ENCODE measurements at places on chromosomes 16 and 17.
A peak's percentile ranks its signal among the peaks of the same experiment; 100 is the strongest.

DNA sequence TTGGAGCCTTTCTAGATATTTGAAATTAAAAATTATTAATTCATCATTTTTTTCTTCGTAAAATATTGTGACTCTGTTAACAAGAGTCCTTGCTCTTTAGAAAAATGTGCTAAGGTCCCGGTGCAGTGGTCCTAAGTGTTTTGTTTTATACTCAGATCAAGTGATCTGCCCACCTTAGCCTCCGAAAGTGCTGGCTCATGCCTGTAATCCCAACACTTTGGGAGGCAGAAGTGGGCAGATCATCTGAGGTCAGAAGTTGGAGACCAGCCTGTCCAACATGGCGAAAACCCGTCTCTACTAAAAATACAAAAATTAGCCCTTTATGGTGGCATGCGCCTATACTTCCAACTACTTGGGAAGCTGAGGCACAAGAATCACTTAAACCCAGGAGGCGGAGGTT, 82.6 kb upstream of the LGALS9 start:
- ATAC-seq, result no peak

GRCh38 chr17:77523540-77523939, 382.8 kb downstream of the SEC14L1 start:
- no peak for ATAC-seq

- ATAC-seq, result no peak
Measured at GRCh38 chr16:11972128-11972527, 4.4 kb upstream of the SNX29 start.

- ATAC-seq, result no peak
Measured at GRCh38 chr16:84178892-84179611, 7.8 kb downstream of the TAF1C start.

DNA sequence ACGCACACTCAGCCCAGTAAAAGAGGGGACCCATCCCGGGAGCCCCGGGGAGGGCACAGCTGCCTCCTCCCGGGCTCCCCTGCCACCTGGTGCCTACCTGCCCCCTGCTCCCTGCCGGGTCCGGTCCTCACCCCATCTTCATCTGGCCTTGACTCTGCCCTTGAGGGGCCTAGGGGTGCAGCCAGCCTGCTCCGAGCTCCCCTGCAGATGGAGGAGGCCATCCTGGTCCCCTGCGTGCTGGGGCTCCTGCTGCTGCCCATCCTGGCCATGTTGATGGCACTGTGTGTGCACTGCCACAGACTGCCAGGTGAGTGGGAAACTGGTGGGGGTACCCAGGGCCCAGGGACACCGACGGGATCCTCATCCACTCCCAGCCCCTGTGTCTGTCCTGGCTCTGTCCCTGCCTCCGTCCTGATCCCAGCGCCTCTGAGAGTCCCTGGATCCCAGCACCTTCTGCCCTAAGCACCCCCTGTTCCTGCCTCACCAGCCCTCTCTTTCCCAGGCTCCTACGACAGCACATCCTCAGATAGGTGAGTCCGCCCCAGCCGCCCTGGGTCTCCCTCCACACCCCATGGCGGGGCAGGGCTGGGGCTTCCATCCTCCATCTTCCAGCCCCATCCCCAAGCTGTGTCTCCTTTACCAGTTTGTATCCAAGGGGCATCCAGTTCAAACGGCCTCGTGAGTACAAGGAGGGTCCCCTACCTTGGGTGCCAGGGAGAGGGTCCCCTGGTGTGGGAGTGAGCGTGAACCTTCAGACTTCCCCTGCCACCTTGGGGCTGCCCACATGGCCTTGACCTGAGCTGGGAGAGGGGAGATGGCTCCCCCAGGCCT, 574 bp downstream of the LAT start:
- ATAC-seq, result no peak

GRCh38 chr16:87541147-87541871, 48.5 kb upstream of the ZCCHC14 start:
- no peak for ATAC-seq

DNA sequence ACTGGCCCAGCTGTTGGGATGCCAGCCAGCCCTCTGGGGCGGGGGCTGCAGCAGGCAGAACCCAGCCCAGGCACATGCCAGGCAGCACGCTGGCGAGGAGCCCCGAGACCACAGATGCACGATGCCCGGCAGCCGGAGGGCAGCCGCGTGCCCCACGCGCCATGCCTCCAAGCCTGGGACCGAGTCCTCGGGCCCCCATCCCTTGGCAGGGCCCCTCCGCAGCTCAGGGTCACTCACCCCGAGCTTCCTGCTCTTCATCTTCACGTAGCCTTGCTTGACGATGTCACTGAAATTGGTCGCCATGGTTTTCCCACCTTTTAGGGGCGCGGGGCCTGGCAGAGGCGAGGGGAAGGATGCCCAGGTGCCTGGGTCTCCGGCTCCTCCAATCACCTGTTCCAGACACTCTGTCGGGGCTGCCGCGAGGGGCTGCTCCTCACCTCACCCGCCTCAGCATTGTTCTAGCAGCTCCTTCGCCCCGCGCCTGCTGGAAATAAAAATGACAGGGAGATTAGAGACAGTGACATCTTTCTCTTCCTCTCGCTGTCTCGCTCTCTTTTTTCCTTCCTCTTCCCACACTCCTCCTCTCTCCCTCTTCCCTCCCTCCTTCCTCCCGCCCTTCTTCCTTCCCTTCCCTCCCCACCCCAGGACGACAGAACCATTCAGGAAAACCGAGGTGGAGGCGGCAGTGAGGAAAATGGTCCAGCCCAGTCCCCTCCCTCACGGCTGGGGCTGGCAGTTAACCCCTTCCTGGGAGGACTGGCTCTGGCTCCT, 6.9 kb downstream of the DOK4 start:
- ATAC-seq, result peak; percentile 63

GRCh38 chr16:89965447-89966225, 17.1 kb downstream of the DEF8 start:
- no peak for ATAC-seq

DNA sequence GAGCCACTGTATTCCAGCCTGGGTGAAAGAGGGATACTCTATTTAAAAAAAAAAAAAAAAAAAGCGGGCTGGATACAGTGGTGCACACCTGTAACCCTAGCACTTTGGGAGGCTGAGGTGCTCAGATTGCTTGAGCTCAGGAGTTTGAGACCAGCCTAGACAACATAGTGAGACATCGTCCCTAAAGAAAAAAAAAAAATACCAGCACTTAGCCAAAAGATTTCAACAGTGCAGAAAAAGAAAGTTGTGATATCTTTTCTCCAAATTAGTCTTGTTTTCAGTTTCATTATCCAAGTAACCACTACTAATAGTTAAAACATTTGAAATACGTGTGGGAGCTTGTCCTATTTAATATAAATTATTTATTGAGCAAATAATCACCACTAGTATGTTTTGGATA, 48.7 kb downstream of the TENT4B start:
- no peak for ATAC-seq

DNA sequence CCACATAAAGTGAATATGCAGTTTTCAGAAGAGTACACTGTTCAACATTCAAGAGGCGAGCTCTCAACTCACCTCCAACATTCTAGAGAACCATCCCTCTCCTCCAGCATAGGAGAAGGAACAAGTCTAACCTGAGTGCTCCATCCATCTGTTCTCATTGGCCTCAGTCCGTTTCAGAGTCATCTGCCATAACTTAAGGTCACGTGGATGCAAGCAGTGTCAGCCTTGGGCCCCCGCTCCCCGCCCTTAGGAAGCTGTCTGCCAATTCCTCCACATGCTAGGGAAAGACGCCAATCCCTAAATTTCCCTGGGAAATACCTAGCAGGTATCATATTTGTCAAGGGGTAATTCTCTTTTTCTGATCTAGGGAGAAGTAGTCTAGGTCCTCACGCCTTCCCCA, 21.4 kb downstream of the MARVELD3 start:
- no peak for ATAC-seq

- ATAC-seq, result peak; percentile 71
Measured at GRCh38 chr17:42276609-42277341, 584 bp upstream of the STAT5B start.

- no peak for ATAC-seq
Measured at GRCh38 chr16:72191551-72191950, 19.6 kb upstream of the PMFBP1 start.

DNA sequence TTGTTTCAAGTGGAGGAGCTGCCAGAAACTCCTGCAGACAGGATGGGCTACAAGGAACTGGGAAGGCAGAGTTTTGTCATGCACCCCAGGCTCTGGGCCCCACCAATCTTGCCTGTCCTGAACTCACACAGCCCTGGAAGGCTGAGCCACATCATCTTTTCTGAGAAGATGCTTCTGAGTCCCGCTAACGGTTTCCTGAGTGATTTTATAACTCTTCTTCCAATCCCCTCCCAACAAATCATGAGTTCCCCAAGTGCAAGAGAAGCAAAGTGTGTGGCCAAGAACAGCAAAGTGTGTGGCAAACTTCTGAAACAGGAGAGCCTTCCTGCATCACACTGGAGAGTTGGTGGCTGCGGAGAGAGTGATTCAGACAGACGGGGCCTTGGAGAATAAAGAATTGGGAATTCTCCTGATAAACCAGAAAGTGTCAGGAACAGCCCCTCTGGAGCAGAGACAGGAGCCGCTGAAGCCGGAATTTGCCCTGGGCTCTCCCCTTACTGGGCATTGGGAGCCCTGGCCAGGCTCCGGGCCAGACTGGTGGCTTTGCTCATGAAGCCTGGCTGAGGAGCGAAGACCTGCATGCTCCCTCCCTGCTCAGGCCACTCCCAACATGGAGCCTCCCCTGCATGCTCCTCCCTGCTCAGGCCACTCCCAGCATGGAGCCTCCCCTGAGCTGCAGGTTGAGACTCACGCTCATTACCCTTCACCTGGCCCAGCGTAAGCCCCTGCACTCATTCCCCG, 47.2 kb downstream of the PITPNM3 start:
- ATAC-seq, result no peak

GRCh38 chr16:75087375-75087979, 29.1 kb downstream of the LDHD start:
- peak; percentile 66 for ATAC-seq

DNA sequence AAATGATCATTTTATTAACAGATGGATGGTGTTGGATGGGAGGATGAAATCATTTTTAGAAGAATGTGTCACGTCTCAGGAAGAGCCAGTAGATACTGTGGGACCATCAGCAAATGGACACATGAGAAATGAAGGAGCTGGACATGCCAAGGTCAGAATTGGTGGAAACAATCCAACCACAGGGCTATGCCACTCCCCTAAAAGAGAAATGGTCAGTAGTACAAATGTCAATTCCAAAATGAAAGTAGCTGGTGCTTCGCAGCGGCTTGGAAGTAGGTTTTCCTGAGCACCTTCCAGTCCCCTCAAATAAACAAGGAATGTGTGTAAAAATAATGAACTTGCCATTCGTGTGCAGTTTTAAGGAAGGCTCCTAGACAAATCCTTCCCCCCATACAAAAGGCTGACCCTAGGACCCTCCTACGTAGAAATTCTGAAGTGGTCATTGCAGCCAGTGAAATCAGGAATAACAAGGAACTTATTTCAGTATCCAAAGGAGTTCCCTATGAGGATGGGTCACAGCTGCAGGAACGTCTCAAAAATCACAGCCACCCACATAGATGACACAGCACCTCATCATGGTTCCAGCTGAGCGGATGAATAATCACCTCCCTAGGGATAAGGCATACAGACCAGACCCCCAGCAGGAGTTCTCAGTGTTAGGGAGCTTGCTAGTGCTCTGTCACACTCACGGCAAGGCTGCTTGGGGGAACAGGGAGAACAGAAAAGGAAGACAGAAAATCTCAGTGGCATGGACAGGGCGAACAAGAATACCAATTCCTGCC, 239.2 kb downstream of the HS3ST3A1 start:
- ATAC-seq, result no peak

- ATAC-seq, result peak; percentile 61
Measured at GRCh38 chr17:16269658-16270057, 52.6 kb downstream of the PIGL start.

DNA sequence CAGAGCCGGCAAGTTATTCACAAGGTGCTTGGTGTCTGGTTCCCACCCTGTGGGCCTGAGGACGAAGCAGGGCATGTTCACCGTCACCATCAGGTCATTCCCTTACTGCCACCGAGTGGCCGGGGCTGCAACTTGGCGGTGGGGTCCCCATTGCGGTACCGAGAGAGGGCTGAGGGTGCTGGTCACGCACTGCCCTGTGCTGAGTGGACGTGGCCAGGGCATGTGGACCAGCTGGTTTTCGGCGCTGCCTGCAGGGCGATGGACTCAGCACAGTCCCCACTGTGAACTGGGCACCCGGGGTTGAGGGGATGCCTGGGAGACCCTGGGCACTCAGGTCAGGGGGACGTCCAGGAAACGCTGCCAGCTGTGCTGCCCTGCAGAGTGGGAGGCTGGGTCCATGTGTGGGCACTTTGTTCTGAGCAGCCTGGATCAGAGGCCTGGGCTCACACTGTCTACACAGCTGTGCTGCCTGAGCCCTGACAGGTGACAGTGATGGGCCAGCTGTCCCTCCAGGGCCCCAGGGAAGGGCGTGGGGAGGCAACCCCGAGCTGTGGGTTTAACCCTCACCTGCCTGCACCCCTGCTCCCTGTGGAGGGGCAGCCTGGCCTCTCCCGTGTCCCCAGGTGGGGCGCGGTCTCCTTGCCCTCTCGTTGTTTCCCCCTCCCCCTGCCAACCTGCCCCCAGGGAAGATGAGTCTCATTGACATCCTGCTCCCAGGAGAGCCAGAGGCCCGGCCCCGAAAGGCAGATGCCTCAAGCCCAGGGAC, 39.3 kb upstream of the GNG13 start:
- no peak for ATAC-seq

DNA sequence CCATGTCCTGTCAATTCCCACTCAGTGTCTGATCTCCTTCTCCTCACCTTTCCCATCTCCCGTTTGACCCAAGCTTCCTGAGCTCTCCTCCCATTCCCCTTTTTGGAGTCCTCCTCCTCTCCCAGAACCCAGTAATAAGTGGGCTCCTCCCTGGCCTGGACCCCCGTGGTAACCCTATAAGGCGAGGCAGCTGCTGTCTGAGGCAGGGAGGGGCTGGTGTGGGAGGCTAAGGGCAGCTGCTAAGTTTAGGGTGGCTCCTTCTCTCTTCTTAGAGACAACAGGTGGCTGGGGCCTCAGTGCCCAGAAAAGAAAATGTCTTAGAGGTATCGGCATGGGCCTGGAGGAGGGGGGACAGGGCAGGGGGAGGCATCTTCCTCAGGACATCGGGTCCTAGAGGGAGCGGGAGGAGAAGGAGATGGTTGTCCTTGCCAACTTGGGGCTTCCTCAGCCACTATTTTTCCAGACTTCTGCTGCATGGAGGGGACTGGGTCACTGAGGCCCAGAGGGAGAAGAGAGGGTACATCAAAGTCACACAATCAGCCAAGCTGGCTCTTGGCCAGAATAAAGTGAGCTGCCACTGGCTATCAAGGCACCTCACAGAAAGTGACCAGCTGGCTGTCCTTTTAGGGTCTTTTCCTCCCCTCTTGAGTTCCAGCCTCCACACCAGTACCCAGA, 1.9 kb upstream of the TBC1D10B start:
- ATAC-seq, result no peak
